GM04504 (cell line): ENCODE measurements at places on chromosomes 7 and 10.

DNA sequence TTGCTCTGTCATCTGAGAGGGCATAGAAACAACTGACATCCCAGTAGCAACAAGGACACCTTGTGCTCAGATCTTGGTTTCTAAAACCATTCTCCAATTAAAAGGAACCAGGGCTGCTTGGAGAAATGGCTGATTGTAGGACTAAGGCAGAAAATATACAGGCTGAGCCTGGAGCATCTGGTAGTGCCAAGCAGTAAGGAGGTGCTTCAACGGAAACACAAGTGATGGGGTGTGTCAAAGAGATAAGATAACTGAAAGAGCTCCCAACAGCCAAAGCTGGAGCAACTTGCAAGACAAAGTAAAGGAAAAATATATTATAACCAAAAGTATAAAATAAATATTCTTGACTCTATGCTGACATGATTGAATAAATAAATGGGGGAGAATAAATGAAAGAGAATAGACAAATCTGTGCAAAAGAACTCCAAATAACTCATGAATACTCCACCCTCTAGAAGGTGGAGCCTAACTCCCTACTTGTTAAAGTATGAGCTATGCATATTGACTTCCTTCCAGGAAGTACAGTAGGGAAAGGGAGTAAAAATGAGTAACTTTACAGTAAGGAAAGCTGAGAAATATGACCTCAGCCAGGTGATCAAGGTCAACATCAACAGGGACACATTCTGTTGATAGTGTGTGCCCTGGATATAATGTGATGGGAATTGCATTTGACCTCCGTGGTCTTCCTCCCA, 162.4 kb downstream of the NOC3L start:
- no peak for DNase-seq

DNA sequence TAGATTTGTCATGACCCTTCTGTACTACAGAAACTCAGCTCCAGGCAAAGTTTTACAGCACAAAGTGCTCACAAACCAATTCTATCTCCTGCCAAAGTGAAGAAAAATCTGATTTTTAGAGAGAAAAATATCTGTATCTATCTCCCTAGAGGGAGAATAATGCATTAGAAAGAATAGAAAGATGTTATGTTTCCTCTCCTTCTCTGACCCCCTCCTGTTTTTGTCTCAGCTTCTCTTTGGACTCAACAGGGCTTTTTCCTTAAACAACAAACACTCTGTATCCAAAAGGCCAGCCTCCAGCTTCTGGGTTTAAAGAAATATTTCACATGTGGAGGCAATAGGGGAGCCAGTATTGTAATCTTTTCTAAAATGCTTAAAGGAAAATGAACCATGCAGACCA, 627.4 kb downstream of the REEP3 start:
- no peak for DNase-seq

- no peak for DNase-seq
These were observed 24.2 kb downstream of the GPER1 start for GRCh38 chr7:1112109-1112508.

DNA sequence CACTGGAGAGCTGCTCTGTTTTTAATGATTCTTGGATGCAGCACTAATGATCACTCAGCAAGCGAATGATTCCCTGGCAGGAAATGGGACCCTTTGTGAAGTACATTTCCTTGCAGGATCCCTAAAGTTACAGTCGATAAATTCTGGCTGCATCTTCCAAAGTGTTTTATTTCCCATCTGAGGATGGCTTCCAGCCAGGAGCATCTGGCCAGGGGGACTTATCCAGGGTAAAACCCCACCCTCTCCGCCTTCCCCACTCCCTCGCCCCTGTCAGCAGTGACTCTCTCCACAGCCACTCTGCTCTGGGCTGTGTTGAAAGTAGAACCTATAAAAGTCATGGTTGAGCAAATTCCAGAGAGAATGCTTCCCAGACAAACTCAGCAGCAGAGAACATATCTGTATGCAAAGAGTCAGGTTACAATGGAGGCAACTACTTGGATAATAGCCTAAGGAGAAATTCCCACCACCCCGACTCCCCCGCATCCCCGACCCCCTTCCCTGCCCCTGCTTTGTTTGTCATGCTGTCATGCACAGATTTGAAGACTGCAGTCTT, 111.0 kb upstream of the ANLN start:
- DNase-seq = peak; percentile 61

GRCh38 chr10:114881417-114881816, 56.6 kb upstream of the TRUB1 start:
- no peak for DNase-seq

GRCh38 chr7:135932131-135932530, 45.0 kb downstream of the MTPN start:
- DNase-seq = no peak

- DNase-seq = no peak
These were observed 154.9 kb upstream of the TNRC18 start for GRCh38 chr7:5578495-5578894.

- DNase-seq = no peak
These were observed 330.8 kb downstream of the PCDH15 start for GRCh38 chr10:54470324-54470631.

- DNase-seq = no peak
These were observed 3.4 kb upstream of the SMARCD3 start for GRCh38 chr7:151251689-151252560.

DNA sequence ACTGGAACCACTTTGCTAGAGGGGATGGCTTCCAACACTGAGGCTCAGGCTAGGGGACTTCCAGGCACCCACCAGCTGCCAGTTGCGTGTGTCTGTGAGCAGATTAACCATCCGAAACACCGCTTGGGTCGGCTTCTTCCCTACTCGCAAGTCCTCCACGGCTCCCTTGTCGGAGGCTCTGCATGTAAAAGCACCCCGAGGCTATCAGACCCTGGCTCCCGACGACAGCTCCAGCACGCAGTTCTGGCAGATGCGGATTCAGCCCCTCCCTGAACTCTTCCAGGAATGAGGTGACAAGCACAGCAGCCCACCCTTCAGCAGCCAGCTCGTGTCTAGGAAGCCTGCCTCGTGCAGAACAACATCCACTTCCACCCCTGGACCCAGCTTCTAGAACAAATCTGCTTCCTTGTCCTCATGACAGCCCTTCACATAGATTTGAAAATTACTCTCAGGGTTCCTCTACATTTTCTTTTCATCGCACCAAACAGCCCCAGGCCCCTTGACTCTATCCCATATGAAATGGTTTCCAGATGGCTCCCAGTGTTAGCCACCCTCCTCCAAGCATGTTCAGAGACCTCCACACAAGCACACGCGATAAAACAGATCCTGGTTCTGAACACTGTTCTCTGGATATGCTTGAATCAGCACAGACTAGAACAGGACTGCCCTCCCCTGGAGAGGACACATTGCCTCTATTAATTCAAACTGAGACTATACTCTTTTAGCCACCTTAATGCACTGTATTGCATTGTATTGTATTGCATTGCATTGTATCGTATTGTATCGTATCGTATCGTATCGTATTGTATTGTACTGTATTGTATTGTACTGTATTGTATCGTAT, 44.6 kb downstream of the SLIT1 start:
- DNase-seq = no peak

DNA sequence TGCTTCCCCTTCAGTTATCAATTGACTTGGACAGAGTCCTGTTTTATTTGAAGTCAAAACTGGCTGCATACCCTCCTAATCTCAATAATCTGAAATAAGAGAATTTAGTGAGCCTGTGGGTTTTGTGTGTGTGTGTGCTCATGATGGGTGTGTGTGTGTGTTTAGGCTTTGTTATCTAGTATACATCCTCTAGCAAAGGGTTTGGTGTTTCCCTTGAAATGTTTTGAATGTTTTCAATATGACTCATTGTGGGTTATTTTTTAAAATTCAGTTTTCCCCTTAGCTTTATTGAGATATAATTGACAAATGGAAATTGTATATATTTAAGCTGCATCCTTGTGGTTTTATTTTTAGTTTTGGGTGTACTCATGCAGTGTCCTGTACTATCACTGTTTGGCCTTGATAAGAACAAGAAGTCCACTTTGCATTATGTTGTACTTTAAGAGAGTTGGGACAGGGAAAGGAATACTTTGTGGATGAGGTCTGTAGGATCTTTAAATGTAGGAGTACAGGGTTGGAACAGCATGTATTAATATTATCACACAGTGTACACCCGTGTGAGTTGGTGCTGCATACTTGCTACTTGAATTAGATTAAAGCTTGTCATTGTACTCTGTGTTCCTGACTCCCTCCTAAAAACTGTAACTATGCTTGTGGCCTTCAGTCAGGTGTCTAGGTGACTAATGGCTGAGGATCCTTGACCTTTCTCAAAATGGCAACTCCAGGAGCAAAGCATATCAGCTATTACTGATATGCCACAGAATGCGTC, 58.3 kb downstream of the VCL start:
- no peak for DNase-seq

DNA sequence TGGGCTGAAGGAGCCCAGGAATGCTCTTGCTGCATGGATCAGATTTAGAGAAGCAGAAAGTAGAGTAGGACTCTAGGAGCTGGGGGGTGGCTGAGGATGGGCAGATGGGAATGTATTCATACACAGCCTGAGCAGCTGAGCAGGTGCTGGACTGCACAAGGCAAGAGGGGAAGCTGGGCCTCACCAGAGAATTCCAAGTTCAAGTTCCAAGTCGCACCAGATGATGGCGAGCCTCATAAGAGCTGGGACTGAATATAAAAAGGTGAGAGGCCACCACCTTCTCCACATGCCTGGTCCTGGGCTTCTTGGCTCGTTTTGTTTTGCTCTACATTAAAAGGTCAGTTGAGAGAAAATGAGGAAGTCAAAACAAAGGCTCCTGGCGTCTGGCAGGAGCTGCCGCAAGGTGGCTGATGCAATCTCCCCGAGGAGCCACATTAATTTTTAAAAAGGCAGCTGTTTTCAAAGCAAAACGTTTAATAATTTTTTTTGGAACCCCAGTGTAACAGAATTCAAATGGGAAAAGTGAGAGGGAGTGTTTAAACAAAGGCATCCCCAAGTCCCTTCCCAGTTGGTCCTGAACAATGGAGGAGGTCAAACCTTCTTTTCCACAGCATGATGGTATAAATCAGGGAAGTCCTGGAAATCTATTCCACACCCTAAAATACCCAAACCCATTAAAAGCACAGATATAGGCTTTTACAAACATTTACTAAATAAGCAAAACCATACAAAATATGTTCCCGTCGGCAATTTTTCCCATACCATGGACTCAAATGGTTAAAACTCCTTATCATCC, 9.5 kb downstream of the CYREN start:
- DNase-seq = no peak

DNA sequence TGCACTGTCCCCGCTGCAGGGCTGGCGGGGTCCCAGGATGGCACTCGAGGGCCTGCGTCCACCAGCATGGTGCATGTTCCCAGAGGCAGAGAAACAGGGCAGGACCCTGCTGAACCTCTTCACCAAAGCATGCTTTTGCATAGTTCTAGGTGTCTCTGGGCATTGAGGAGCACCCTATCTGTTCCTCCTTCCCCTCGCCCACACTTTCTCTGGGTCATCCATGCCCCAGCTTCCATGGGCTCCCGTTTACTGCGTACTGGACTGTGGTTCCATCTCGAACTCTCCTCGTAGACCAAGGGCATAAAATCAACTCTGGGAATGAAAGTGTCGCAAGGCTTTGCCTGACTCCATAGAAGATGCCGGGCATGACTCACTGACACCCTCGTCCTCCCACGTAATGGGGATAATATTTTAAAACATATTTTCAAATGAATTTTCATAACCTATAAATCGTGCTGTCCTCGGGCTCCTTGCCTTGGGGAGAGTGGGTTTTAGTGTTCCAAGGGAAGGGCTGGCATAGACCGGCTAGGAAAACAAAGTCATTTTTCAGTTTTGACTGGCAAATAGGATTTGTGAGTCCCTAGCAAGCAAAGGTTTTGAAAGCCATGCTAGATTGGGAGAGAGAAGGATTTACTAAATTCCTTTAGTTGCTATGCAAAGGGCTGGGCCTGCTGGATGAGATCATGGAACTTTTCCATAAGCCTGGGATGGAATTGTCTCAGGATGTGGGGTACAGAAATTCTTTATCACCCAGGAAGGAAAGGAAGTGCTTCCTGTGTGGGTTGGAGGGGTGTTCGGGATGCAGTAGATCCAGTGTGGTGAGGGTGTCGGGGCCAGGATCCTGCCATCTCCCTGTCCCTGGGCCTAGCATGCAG, 498.7 kb upstream of the MKI67 start:
- DNase-seq = no peak

GRCh38 chr7:157460721-157461120, 123.9 kb downstream of the DNAJB6 start:
- DNase-seq = no peak

GRCh38 chr10:79417266-79417665, 28.2 kb downstream of the ZCCHC24 start:
- no peak for DNase-seq

DNA sequence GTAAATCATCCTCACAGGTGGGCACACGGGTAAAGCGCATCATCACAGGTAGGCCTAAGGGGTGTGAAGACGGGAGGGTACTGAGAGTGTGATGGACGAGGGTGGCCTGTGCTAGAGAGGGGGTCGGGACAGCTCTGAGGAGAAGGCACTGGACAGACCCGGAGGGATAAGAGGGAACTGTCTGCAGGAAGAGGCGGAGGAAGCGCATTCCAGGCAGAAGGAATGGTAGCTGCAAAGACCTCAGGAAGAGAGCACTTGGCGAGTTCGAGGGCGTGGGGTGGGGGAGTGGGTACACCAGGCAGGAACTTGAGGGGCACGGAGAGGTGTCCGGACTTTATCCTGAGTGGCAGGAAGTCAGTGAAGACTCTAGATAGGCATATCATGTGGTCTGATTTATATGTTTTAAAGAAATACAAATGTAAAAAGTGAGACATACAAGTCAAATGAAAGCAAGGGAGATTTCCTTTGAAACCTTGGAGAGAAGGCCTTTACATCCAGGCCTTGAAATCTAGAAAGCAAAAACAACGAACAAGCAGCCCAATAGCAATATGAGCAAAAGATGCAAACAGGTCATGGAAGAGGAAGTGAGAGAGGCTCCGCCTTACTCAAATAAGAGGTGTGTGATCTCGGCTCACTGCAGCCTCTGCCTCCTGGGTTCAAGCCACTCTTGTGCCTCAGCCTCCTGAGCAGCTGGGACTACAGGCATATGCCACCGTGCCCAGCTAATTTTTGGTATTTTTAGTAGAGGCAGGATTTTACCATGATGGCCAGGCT, 3.6 kb downstream of the LHPP start:
- no peak for DNase-seq

DNA sequence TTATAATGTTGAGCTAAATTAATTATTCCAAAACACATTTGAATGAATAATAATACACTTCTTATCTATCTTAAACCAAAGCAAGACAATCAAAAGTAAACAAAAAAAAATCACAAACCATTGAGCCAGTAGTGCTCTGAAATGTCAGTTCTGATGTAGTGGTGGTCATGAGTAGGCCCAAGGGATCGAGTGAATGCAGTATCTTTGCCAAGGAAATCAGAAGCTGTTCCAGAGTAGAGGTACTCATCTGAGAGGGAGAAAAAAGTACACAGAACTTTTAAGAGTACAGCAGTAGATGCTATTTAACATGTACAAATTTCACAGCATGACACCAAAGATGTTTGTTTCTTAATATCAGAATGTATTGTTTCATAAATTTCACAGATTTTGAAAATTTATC, 121.5 kb downstream of the SEMA3D start:
- DNase-seq = no peak
